CD4-positive, alpha-beta T cell treated with Interferon alpha-2 for 1 hour (primary cell): ENCODE measurements at places on chromosomes 7 and 10.

DNA sequence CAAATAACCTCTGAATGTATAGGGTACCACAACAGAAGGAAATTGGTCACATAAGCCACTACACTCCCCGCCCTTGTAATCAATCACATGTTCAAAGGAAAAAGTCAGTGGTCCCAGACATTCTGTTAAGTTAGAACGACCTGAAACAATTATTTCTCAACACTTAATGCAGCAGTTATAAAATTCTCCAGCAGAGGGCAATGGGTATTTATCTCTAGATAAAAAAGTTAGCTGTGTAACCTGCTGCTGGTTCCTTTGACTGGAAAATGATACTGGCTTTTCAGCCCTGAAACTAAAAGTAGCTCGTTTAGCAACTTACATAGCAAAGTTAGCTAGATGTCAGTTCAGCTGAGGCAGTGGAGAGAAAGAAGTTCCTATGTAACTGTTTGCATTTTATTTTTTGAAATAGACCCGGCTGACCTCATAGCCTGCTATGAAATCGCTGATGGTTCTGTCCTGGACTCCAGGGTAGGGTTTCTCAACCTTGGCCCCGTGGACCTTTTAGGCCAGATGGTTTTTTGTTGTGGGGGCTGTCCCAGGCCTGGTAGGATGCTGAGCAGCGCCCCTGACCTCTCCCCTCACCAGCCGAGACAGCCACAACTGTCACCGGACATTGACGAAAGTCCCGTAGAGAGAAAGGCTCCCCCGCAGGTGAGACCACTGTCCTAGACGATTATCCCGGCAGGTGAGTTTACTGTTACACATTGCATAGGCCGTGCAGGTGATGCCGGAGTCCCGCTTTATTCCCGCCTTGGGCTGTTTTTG, 40.2 kb upstream of the PROSER2 start:
- DNase-seq, result peak; percentile 50

DNA sequence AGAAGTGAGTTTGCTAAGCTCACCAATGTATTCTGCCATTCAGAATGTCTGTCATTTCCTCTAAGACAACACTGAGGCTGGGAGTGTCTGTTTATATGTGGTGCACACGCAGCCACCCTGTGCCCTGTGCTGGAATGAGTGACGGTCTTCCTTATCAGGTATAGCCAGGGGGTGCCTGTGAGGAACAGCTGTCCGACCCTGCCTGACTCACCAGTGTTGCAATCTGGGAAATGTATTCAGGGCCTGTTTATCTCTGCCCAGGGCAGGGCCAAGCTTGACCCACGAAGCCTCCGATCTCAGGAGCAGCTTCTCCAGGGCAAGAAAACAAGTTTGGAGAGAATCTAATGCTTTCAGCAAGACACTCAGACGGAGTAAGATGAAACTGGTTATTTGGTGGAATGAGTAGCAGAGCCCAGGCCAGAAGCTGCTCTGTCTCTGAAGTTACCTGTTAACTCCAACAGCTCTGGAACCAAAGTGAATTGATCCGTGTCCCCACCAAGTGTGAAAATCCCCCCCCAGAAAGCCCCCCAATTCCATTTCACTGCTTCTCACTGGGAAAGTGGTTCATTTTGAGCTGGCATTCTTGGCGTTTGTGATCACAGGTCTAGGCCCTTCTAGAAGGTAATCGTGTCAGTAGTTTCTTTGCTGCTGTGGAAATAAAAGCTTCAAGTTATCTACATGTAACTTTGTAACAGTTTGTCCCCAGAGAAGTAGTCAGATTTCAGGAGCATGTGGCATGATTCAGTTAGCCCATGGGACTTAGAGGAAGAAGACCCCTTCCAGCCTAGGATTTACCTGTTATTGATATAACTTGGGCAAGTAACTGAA, 6.1 kb upstream of the UBE2H start:
- no peak for DNase-seq

DNA sequence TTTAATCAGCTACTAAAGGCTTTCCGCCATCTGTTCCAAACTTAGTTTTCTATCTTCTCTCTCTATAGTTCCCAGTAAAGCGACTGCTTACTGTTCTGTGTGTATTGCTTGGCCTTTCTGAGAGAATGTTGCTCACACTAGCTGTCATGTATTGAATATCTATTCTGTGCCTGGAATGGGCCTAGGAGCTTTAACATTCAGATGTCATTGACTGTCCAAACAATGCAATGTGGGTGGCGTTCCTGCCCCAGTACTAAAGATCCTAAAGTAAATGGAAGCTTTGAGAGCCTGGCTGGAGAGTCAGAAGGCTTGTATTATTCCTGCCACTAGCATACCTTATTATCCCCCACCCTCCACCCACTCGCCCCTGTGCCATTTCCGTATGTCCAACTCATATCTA, 163.5 kb downstream of the SDHAF3 start:
- no peak for DNase-seq

DNA sequence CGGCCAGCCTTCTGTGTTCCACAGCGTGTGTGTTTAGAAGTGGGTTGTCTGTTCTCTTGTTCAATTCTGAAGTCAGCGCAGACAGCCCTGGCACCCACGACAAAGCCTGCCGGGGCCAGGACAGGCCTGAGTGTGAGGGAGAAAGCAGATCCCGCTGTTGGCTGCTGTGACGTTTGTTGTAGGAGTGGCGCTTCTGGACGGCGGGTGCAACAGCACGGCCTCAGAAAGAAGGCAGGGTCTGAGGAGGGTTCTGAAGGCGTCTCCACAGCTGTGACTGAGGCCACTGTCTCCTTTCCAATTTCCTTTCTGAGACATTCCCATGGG, 76.2 kb downstream of the VIPR2 start:
- no peak for DNase-seq

DNA sequence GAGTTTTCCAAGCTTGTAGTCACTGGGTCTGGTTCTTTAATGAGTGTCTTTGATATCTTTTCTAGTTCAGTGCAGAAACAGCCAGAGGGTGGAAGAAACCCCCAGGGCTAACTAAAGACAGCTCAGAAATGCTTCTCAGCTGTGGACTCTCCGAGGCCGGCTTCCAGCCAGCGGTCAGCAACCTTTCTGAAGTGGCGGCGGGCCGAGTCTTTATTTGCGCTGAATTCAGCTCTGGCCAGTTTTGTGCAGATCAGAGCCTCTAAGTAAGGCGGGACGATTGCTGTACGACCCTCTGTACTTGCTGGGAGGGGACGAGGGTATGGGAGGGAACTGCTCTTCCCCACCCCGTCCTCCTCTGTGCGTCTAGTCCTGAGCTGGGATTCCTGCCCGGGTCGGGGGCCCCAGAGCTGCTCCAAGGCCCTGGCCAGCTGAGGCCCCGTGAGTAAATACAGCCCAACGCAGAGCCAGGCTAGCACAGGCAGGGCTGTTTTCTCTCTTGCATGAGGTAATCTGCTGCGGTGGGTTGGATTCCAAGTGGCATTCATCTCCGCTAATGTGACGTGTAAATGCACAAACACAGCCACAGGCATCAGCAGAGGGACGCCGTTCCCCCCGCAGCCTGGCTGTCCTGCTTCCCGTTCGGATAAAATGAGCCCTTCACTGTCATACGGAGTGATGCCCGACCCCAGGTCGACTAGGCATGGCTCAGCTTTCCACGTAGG, 159.8 kb downstream of the PIP4K2A start:
- DNase-seq, result no peak

DNA sequence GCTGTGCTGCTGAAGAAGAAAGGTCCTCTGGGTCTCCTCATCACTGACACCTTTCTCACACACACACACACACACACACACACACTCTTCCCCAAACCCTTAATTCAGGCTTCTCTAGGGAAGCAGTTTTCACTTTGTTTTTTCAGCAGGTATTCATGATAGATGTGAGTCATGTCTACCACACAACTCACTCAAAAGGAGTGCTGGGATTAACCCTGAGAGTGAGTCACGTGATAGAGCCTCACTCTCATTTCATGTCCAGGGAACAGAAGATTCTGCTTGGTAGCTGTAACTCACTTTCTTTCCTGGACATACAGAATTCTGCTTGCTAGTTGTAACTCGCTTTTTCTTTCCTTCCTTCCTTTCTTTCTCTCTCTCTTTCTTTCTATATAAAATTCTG, 45.4 kb downstream of the VIM start:
- DNase-seq, result no peak

- DNase-seq, result peak; percentile 8
These were observed 14.5 kb downstream of the C7orf57 start for GRCh38 chr7:48049850-48050249.

DNA sequence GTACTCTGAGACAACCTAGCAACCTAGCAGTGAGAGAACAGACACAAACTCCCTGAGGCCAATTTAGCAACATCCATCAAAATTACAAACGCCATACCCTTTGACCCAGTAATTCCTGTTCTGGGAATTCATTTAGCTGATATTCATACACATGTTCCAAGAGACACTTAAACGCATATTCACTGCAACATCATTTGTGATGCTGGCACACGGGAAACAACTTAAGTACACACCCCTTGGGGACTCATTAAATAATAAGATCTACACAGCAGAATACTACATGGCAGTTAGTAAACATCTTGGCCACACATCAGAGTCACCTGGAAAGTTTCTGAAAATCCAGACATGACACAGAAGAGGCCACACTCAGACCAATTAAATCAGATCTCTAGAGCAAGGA, 17.6 kb downstream of the NUDCD3 start:
- no peak for DNase-seq
